Large intestine (tissue), 12 donors: ENCODE measurements at places on chromosomes 2 and 18.
A peak's percentile ranks its signal among the peaks of the same experiment; 100 is the strongest.

- peaks cover 17% of the 10 kb centered on the region for H3K4me1 ChIP-seq
- no peak overlapping the region for H3K27ac ChIP-seq
- H3K27me3 ChIP-seq = no peaks in the 10 kb centered on the region
- no peak for DNase-seq
- H3K36me3 ChIP-seq = no peaks in the 10 kb centered on the region
Measured at GRCh38 chr18:63189041-63189440, 130.5 kb downstream of the BCL2 start.

DNA sequence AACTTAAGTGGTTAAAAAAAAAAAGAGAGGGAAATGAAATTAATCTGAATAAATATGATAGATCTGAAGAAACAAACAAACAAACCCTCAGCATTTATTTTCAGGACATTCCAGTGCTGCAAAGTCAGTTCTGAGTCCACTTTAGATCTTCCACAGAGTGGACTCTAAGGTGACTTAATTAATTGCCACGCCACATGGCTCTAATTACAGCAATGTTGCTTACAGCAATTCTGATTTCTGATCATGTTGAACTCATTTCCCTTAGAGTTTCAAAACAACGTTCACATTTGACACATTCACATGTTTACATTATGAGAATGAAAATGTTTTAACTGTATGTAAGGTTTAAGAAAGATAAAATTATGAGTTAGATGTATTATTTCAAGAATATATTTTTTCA lies 38.6 kb upstream of the RASGRP3 start:
- no peaks in the 10 kb centered on the region for H3K4me1 ChIP-seq
- H3K27ac ChIP-seq = no peak overlapping the region

DNA sequence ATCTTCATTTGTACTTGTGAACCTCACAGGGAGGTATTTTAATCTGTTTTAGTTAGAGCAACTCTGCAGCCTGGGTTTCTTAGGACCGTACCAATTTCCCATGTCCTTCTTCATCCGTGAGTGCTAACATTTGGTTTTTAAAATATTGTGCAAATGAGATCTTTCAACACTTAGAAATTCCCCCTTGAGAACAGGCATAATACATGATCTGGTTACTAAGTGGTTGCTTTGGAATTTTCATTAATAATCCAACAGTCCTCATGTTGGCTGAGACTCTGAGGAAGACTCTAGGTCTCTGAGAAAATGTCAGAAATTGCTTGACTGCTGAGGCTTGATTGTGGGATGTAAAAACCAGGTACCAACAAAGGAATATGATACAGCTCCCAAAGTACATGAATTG lies 125.6 kb upstream of the CDCA7 start:
- H3K36me3 ChIP-seq = peaks cover 20% of the 10 kb centered on the region
- no peak for DNase-seq
- no peaks in the 10 kb centered on the region for H3K27me3 ChIP-seq
- no peak overlapping the region for H3K4me3 ChIP-seq

DNA sequence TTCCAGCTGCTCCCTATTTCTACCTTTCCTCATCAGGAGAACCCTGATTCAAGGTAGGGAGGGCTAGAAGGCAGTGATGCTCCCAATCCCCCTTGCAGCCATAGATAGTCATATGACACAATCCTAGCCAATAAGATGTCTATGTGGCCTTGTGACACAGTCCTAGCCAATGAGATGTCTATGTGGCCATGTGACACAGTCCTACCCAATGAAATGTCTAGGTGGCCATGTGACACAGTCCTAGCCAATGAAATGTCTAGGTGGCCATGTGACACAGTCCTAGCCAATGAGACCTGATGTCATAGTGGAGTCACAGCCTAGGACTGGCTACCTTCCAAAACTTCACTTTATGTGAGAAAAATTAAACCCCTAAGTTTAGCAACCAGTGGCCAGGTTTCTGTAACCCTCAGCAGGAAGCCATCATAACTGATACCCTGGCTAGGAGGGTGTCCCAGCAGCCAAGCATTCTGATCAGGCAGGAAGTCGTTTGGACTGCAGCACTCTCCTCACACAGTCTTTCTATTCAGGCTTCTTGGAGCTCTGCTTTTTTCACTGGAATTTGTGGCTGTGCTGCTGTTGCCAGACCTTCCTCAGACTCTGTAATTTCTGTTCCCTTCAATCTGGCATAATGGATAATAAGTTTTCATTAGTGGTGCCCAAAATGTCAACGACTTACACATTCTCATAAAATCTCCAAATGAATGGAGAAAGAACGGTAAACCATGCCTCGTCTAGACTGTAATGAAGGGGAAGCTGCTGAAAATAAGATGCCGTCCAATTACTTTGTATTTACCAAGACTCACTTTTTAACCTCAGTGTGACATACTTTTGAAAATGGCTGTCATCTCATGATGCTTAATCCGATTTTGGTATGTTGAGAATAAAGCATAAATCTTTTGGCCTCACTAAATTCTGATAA lies 165.0 kb upstream of the NCKAP5 start:
- H3K4me1 ChIP-seq = no peaks in the 10 kb centered on the region
- H3K27ac ChIP-seq = no peak overlapping the region
- no peaks in the 10 kb centered on the region for H3K27me3 ChIP-seq
- H3K4me3 ChIP-seq = no peak overlapping the region
- DNase-seq = no peak

DNA sequence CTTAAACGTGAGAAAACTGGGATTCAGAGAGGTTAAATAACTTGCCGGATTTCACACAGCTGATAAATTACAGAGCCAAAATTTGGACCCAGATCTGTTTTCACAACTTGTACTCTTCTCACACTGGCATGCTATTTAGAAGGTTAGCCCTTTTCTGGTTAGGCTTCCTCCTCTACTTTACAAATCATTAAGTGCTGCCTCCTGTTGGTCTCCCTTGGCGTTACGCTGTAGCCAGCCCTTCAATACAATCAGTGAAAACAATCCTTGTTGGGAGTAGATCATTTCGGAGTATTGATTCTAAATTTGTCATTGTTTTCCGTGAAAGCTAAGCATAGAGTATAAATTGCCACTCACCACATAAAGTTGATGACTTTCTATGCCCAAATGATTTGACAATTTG lies 153.5 kb downstream of the ARHGAP15 start:
- no peak overlapping the region for H3K27ac ChIP-seq
- H3K36me3 ChIP-seq = no peaks in the 10 kb centered on the region
- H3K27me3 ChIP-seq = no peaks in the 10 kb centered on the region
- no peak for DNase-seq

- no peaks in the 10 kb centered on the region for H3K27me3 ChIP-seq
- peak overlapping the region; percentile 97 for H3K27ac ChIP-seq
- DNase-seq = no peak
- H3K4me1 ChIP-seq = peaks cover 16% of the 10 kb centered on the region
- H3K36me3 ChIP-seq = no peaks in the 10 kb centered on the region
Measured at GRCh38 chr18:2655954-2656236, 369 bp downstream of the SMCHD1 start.

DNA sequence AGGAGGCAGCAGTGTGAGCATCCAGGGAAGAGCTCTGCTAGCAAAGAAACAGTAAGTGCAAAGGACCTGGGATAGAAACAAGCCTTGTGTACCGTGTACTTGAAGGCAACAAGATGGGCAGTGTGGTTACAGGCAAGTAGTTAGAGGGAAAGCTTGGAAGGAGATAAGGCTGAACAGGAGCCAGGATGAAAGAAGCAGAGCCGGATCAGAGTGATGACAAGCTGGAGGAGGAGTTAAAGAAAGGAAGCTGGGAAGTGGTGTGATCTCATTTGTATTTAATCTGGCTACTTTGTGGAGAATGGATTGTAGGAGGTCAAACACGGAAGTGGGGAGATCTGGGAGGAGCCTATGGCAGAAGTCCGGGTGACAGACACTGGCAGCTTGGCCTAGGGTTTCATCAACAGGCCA lies 44.7 kb upstream of the VPS54 start:
- no peaks in the 10 kb centered on the region for H3K36me3 ChIP-seq
- DNase-seq = no peak
- H3K27me3 ChIP-seq = no peaks in the 10 kb centered on the region

DNA sequence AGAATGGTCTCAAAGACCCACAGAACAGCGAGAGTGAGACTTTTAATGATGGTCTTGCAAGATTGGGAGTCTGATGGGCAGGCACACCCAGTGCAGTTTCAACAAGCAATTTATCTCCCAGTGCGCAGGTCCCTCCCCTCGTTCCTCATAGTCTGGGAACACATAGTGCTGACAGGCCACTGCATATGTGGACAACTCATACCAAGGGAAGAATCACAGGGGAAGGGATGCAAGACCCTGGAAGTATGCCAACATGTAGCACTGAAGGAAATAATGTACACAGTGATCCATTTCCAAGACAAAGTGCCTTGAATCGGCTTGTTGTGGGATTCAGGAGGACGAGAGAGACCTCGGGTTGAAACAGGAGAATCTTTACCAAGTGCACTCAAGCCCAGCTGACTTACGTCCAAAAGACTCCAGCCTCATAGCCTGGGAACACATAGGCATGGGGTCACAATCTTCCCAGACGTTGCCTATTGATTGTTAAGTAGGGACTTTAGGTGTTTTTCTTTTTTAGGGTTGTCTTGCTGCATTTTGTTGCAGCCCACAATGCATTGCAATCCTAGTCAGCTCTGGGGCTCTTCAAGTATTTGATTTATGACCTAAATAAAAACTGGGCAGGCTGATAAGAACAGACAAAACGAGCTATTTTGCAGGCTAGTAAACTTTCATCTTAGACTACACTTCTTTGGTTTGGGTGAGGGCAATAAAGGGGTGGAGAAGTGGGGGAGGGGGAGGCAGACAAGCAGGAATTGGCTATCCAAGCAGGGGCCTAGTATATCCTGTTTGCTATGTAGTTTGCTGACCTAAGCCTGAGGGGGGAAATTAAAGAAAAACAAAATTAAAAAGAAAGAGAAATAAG lies 24.7 kb upstream of the SERPINB5 start:
- no peak overlapping the region for H3K4me3 ChIP-seq
- no peaks in the 10 kb centered on the region for H3K36me3 ChIP-seq
- peak; percentile 75 for DNase-seq
- peak overlapping the region; percentile 40 for H3K27ac ChIP-seq
- peaks cover 31% of the 10 kb centered on the region for H3K4me1 ChIP-seq

DNA sequence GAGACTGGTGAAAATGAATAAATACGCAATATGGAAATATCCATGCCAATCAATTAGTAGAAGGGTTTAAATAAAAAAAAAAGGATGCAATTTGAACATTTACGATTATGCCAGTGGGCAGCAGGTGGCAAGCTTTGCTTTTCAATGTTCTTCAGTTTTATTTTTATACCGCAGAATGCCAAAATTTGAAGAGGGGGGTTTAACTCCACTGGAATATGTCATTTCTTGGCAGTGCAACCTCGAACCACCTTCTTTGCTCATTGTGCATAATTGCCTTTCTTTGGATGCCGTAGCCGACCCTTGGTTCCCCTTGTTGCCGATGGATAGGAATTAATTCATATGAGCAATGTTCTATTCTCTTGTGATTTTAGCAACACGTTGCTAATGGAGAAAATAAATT lies 88.0 kb downstream of the LTBP1 start:
- no peak overlapping the region for H3K4me3 ChIP-seq
- no peaks in the 10 kb centered on the region for H3K36me3 ChIP-seq
- no peaks in the 10 kb centered on the region for H3K27me3 ChIP-seq
- H3K4me1 ChIP-seq = no peaks in the 10 kb centered on the region
- DNase-seq = no peak

GRCh38 chr2:67948057-67948456 lies 114.7 kb downstream of the C1D start:
- no peaks in the 10 kb centered on the region for H3K4me1 ChIP-seq
- no peak overlapping the region for H3K27ac ChIP-seq

- H3K4me3 ChIP-seq = no peak overlapping the region
- H3K36me3 ChIP-seq = peaks cover 30% of the 10 kb centered on the region
- peaks cover 8% of the 10 kb centered on the region for H3K4me1 ChIP-seq
- no peak for DNase-seq
Measured at GRCh38 chr2:24833821-24834732, 40.9 kb downstream of the CENPO start.

DNA sequence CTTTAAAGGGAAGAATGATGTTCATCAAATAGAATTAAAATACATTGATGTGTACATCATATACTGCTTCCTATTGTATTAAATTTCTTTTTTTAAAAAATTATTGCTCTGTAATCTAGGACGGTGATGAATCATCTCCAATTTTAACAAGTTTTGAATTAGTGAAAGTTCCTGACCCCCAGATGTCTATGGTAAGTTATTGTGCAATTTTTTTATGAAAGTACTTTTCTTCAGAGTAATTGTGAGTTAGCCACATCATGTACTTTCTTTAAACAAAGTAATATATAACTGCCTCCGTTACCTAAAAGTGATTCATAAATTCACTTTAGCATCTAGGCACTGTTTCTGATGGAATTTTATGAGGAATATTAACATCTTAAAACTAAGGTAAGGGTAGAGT lies 38.1 kb downstream of the PIK3C3 start:
- DNase-seq = no peak
- H3K4me1 ChIP-seq = no peaks in the 10 kb centered on the region
- H3K4me3 ChIP-seq = no peak overlapping the region
- H3K27ac ChIP-seq = no peak overlapping the region
- H3K36me3 ChIP-seq = peaks cover 35% of the 10 kb centered on the region

DNA sequence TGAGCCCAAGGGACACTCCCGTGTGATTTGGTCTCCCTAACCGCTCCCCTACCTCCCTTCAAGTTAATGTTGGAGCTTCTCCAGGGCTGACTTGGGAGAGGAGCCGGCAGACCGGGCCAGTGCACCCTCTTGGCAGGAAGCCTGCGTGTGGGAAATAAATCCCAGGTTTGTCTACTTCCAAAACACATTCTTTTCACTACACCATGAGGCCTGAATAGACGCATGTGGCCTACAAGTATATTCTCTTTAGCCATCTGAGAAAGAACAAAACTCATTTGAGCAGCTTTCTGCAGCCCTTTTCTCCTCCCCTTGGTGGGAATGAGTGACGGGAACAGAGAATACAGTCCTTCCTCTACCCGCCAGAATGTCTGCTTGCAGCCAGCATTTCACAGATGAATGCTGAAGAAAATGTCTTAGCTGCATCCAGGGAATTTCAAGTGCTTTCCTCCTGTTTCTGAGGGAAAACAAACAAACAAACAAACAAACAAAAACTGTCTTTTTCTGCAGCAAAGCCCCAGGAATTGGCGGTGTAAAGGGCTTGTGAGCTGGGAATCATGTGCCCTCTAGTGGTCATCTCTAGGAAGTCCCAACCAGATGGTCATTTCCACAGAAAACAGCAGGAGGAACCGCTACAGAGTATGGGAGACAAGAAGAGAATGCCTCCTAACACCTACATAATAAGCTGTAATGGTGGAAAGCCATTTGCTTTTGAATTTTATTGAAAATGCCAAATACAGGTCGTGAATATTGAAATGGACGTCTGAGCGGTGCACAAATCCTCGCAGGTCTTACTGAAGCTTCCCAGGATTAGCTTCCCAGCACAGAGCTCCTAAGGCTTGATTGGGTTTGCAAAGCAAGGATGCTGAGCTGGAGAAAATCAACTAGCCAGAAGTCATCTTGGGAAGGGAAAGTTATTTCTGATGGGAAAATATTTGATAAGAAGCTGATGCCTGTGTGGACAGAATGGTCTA lies 41.2 kb upstream of the DAPL1 start:
- no peaks in the 10 kb centered on the region for H3K4me1 ChIP-seq
- no peak overlapping the region for H3K27ac ChIP-seq
- H3K27me3 ChIP-seq = no peaks in the 10 kb centered on the region
- H3K4me3 ChIP-seq = no peak overlapping the region
- no peaks in the 10 kb centered on the region for H3K36me3 ChIP-seq

- peaks cover 37% of the 10 kb centered on the region for H3K27me3 ChIP-seq
- no peak for DNase-seq
- H3K36me3 ChIP-seq = no peaks in the 10 kb centered on the region
- H3K4me3 ChIP-seq = no peak overlapping the region
Measured at GRCh38 chr2:26687328-26687727, 5.2 kb upstream of the KCNK3 start.
